ENCODE measurements at places on chromosomes 3 and 15.

- no peak for DNase-seq
Measured at GRCh38 chr3:56323986-56324420, 144.3 kb downstream of the ERC2 start.

DNA sequence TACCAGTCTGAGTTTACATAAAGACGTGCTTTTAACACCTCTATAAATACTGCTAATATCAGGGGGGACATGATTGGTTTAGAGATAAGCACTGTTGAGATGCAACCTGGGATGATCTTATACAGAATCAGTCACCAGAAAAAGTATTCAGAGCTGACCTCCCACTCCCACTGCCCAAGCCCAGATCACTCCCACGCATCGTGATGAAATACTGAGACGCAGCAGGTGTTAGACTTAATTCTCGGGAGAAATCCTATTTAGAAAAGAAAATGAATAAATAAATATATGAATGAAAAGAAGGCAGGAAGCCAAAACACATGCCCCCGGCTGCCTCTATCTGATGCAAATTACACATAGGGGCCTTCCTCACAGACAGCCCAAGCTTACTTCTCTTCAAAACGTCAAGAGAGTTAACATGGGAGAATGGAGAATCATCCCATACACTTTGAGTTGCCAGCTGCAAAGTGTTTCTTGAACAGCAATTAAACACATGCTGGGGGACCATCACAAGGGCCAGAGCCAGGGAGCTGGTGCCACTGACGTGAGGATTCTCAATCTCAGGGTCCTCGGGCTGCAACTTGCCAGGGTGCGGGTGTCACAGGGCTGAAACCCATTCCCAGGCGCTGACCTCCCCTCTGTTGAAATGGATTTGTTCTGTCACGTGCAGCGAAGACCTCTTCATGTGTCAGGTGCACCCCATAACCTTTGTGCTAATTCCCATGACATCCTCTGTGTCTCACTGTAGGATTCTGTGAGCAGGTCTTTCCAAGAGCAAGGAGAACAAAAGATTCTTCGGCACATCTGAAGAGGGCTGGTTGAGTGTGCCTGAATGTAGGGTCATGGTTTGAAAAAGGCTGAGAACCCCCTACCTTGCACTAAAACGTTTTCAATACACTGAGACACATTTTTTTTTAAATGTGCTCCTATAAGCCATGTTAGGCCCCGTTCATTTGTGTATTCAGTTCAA is 764.2 kb upstream of the ARRDC4 start:
- DNase-seq, result no peak

DNA sequence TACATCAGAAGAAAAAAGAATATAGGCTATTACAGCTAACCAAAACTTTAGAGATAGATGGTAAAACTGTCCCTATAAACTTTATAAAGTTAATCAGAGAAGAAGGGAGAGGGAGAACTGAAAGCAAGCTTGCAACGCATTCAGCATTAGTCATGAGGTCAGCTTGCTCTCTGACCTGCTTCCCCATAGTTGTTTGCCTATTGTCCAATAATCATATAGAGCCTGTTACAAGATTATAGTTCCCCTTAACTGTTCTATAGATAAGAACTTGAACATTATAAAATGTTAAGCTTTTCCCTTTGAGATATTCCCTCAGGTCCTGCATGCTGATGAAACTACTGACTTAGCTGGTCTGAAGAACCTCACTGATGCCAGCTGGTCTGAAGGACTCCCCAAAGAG is 74.5 kb downstream of the CPNE4 start:
- no peak for DNase-seq

DNA sequence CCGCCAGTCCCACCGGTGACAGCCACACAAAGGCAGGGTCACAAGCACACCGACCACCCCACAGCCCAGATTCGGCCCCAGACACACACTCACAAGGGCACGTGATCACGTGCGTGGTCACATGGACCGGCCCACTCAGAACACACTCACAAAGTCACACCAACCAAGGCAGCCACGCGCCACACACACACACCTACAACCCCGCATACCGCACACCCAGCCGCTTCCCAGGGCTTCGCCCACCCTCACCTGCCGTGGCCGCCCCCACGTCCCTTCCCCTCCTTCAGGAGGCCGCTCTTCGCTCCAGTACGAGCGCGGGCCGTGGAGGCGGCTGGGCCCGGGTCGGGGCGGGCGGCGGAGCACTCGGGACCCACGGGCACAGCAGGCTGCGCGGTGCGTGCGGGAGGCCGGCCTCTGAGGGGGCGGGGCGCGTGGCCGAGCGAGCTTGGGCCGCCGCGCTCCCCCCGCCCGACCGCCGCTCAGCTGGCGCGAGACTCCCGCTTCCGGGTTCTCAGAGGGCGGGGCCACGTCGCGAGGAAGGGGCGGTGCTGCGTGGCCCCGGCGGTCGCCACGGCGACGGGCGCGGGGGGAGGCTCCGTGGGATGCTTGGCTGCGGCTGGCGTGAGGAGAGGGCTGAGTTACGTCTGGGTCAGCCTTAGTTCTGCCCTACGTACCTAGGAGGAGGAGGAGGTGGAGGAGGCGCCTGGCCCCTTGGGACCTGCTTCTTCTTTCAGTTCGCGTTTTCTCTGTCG is at the start of gene SPG21:
TSS of gene SPG21 (minus strand) at position 499 of the 752 bp plus-strand sequence. CDS start 6,345 bp downstream, outside the sequence.
- DNase-seq, result peak; percentile 95

- no peak for DNase-seq
Measured at GRCh38 chr15:33094336-33094735, 100.2 kb downstream of the FMN1 start.

GRCh38 chr3:48023377-48023776 is 7.2 kb upstream of the MAP4 start:
- no peak for DNase-seq

DNA sequence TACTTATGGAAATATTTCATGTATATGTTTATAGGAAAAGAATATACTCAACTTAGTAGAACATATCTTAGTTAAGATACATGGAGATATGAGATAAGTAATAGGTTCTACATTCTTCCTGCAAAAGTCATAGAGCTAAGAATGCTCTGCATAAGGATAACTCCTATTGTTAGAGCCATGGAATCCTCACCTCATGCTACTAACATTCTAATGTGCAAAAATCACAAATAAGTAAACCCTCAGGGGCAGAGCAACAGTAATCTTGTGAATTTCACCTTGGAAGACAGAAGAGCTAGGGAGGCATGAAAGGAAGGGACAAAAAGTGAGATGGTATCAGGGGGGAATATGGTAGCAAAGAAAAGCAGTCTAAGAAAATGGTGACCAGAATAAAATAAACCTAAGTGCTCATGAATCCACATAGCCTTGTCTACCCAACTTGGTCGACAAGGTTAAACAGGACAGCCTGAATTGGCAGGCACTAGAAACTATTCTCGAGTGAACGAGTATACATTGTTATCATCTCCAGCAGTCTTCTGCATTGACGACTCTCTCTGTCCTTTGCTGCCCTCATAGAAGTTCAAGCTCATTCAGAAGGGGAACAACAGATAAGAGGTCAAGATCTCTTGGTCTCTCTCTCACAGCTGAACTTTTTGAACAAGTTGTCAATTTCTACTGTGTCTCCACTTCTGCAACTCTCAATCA is 52.8 kb downstream of the XRN1 start:
- no peak for DNase-seq

DNA sequence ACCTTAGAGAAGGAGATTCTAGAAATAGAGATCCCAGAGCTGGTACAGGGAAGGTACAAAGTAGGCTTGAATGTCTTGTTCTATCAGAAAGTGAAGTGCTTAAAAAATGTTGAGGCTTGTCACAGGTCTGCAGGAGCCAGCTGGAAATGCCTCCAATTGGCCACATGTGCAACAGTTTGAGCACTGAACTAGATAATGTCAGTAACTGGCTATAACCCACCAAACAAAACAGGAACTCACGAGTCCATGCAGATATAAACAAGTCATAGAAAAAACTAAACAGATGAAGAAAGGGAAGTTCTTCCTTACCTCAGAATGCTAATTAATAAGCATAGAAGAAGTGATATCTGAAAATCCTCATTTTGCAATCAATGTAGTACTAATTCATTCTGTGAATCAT is 11.9 kb upstream of the TF start:
- DNase-seq, result no peak

DNA sequence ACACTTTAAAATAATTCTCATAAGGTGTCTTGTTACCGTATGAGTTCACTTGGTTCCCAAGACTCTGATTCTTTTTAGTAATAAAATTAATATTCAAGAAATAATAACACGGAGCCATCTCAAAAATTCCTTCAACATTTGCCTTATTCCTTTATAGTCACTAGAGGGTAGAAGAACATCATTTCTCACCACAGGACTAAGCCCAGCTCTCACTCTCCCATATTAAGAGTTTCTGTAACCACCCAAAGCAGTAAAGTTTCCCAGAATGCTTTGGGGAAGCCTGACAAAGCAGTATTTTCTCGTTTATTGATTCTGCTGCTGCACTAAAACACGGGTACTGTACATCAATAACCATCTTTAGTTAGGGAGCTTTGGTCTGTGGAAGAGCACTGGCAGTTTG is 114.9 kb downstream of the MCTP2 start:
- DNase-seq, result no peak

DNA sequence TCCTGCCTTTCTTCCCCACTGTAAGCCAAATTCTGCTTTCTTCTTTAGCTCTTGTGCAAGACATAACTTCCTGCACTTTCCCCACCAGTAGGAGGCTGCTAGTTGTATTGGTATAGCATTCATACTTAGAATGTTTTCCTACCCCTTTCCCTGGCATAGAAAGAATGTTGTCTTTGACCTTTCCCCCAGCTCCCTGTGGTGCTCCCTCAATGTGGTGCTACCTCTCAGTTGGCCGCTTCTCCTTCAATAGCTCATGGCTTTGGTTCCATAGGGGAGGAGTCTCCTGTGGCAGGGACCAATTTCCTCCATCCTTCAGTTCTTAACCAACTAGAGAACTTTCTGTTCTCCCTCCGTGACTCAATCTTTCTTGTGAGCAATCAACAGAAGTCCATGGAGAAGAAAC is 67.5 kb upstream of the AKAP13 start:
- DNase-seq, result no peak

DNA sequence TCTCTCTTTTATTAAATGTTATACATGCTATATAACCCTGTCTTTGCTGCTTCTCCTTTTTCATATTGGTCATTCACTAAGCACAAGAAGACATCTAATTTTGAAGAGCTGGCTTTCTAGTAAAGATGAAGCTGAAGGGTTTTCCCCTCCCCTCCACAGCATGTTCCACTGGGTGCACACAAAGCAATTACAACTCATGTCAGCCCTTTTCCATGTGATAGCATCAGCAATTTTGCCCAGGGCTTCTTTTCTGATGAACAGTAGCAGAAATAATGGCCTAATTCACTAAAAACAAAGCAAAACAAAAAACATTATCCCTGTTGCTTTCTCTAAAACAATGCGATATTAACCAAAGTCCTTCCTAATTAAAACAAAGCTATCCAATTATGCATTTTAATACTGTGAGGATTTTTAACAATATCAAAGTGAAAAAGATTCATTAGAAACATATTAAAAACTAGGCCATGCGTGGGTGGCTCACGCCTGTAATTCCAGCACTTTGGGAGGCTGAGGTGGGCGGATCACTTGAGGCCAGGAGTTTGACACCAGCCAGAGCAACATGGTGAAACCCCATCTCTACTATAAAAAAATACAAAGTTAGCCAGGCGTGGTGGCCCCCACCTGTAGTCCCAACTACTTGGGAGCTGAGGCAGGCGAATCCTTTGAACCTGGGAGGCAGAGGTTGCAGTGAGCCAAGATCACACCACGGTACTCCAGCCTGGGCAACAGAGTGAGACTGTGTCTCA is 12.2 kb upstream of the PIK3R4 start:
- no peak for DNase-seq

DNA sequence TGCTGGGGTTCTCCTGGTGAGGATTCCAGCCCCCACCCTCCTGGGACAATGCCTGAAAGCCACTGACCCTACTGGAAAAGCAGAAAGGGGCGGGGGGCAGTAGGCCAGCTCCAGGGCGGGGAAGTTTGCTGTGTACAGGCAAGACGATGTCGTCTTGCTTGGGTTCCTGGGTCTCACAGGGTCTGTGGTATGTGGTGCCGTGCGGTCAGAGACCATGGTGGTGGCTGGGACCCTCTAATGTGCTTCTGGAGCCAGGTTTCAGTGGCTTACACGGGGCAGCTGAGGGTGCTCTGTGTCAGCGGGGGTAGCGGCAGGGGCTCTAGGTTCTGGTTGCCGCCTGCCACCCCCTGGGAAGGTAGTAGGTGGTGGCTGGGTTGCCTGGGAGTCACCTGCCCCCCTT is 54.2 kb downstream of the RHCG start:
- DNase-seq, result no peak

DNA sequence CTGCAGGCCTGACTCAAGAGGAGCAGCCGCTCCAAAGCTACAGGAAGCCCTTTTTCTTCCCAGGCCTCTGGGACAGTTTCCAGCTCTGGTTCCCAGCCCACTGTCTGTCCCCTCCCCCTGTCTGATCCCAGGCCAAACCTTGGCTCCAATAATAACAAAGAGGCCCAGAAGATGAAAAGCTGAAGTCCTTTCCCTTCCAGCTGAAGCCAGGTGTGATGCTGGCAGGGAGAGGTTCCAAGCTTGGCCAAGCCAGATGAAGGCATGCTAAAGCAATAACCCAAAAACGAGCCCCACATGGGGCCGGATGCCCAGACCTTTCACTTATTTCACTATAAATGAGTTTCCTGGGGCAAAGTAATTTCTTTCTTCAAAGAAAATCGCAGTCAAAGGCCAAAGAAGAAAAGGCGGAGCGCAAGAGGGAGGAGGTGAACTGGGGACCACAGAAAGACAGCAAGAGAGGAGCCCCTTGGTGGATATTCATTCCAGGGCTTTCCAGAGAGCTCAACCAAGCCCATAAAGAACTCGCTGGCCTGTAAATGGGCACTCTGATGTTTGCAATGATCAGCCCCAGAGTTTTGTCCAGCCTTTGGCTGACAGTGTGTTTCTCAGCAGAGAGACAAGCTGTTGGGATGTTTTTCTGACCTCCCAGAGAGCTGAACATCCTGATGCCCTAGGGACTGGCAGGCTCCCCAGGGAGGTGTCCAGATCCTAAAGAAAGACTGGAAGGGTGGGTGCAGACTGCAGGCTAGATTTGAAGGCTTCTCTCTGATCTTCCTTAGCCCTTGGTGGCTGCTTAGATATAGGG is 157.6 kb downstream of the UACA start:
- DNase-seq, result no peak

GRCh38 chr3:165133188-165133899 is 55.0 kb upstream of the SI start:
- no peak for DNase-seq

GRCh38 chr3:48372862-48373435 is 930 bp downstream of the FBXW12 start:
- no peak for DNase-seq

DNA sequence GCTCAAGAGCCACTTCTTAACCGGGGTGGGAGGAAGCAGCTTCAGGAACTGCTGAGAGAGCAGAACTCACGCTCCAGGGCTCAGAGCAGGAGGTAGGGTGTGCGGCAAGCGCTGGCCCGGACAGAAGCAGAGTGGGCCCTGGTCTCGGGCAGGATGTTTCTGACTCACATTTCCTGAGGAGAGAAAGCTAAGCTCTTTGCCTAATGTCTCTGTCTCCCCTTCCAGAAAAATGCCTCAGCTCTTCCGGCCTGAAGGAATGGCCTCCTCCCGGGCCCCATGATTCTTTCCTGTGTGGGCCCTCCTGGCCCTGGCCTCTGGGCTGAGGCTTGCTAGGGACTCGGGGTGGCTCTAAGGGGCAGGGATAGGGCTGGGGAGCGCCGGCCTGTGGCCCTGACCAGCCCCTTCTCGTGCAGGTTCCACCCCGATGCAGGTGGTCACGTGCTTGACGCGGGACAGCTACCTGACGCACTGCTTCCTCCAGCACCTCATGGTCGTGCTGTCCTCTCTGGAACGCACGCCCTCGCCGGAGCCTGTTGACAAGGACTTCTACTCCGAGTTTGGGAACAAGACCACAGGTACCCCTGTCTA is 4.1 kb upstream of the STAB1 start:
- DNase-seq, result no peak

Measured in activated T-cell treated with anti-CD3 and anti-CD28 coated beads, Interleukin-2, amount 50 U/mL, for 48 hours (primary cell).